ENCODE measurements at places on chromosomes 2 and 18.

DNA sequence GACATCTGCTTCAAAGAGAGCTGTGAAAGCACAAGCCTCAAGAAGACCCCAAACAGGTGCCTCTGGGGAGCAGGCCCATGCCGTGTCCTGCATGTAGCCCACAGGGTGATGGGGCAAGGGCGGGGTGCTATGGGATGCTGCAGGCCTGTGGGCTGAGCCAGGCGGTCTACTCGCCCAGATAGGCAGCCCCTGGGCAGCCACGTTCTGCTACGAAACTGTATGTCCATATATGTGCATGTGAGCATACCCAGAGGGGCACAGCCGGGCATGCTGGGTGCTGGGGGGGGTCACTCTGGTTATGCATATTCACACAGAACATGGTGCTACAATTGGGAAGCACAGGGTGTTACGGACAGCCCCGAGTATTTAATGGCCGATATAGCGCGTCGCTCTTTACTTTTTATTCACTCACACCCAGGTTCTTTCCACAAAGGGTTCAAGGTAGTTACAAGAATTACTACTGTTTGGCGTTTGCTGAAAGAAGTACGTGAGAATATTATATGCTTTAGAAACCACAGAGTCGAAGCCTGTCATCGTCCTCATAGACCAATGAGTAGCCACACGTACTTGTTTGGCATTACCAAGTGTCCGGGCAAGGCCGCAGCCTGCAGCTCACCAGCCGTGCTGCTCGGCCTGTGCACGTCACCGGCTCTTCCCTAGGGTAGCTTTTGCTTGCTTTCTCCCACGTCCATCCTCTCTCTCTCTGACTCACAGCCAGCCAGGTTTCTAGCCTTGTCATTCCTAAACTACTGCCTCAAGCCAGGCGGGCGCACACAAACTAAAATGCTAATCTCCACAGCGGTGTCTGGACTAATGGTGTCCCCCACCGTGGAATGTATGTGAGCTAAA lies 14.4 kb downstream of the MTERF4 start:
- DNase-seq: no peak

GRCh38 chr2:164008752-164009151 lies 272.9 kb upstream of the FIGN start:
- no peak for DNase-seq

DNA sequence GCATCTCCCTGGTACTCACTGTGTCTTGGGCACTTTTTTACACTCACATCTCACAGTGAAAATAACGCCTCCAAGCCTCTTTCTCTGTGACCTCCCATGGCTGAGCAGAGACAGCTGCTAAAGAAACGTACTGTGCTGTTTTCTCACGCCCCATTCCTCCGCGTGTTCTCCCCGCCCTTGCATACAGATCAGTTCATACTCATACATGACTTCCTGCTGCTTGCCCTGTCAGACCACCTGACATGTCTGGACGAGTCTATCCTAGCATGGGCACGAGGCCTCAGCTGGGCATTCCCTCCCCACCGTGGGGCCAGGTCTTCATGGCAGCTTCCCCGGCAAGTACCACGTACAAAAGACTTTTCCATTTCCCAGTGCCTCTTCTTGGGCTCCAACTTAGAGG lies 21.2 kb upstream of the IL1A start:
- DNase-seq: no peak

GRCh38 chr2:193332941-193333340 lies 1138.2 kb upstream of the TMEFF2 start:
- DNase-seq: no peak
